ENCODE measurements at places on chromosomes 1 and 21.
A peak's percentile ranks its signal among the peaks of the same experiment; 100 is the strongest.

GRCh38 chr1:76725864-76726619 is 141.2 kb upstream of the ST6GALNAC5 start:
- no peak for DNase-seq

DNA sequence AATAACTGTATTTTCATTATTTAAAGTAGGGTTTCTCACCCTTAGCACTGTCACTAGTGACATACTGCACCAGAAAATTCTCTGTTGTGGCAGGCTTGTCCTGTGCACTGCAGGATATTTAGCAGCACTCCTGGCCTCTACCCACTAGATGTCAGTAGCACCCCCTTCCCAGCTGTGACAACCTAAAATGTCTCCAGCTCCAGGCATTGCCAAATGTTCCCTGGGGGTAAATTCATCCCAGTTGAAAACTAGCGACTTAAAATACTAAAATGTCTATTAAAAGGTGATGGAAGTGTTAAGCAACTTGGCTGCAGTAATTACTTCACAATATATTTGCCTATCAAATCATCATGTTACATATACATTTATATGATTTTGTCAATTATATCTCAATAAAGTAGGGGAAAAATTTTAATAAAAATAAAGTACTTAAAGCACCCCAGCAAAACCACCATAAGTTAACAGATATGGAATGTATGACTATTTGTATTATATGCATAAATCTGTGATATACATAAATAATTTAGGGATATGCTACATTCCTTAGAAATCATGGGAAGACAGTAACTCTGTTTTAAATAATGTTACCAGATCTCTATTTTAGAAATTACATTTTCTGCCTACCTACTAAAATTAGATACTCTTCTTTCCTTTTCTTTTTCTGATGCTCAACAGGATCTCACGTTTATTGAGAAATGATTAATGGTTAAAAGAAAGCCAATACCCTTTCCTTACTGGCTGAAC is 74.6 kb downstream of the ARID4B start:
- peak; percentile 30 for DNase-seq

DNA sequence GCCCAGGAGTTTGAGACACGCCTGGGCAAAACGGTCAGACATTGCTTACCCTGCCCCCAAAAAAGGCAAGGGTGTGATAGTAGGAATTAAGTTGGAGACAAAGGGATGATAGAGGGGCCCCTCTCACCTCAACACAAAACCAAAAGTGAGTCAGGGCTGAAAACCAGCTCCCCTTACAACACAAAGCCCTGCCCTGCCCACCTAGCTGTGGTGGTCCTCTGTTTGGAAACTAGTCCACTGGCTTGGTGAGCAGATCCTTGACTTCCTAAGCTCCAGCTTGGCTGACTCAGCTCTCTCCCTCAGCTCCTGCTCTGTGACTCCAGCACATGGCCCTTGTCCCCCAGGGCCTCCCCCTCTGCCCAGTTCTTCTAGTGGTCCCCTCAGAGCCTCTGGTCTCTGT is 603.8 kb downstream of the PTPRC start:
- no peak for DNase-seq

DNA sequence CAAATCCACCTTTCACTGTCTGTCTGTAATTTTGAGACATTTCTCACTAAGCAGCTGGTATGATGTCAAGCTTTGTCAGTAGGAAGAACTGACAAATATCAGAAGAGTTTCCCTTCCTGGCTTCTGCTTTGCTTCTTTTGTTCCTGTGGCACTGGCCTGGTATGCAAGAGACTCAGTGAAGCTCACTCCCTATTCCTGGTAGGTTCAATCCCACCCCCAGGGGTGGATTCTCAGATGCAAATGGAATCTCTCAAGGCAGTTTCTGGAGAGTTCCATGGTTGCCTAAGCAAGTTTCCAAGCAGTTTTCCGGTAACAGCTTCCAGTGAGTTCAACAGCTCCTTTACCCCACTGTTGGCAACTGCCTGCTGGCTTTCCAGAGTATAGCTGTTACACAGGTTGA is 683.4 kb downstream of the PTPRC start:
- no peak for DNase-seq

- no peak for DNase-seq
Observed at GRCh38 chr1:42934541-42935312, 23.9 kb downstream of the SLC2A1 start.

- peak; percentile 14 for DNase-seq
Observed at GRCh38 chr1:1782399-1783221, 4.3 kb upstream of the NADK start.

- DNase-seq, result no peak
Observed at GRCh38 chr1:223720971-223721591, 8.7 kb downstream of the CAPN2 start.

GRCh38 chr1:59045636-59046035 is 251.3 kb upstream of the FGGY start:
- no peak for DNase-seq

DNA sequence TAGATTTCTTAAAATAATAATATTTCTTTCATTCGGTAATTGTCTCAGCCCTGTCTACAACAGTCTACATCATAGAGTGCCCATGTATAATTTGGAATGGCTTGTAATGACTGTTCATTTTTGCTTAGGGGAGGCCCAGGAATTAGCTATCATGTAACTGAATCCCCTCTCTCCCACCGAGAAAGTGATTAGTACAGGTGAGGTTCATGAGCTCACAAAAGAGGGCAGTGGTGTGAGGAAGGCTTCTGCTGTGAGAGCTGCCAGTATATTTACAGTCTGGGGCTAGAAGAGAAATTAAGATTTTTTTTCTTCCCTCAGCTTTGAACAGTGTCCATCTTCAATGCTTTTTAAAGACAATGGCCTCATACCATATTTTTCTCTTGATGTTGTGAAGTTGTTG is 340.7 kb downstream of the ADGRL2 start:
- DNase-seq, result no peak

- DNase-seq, result no peak
Observed at GRCh38 chr1:47459253-47459788, 21.5 kb downstream of the FOXD2 start.
